Thoracic aorta (tissue), 2 donors: ENCODE measurements at places on chromosomes 7 and 10. TPM values are rescaled to one million over a fixed set of nuclear protein-coding genes. Genes with fewer than 3 reads are reported as not detected.

Gene GRID2IP
- 0.35 TPM for total RNA-seq

Gene ZNF862
- total RNA-seq: 17.3 TPM

- no peak for DNase-seq
- no peaks in the 10 kb centered on the region for H3K4me1 ChIP-seq
- no peaks in the 10 kb centered on the region for H3K27me3 ChIP-seq
- H3K27ac ChIP-seq: no peak overlapping the region
- H3K36me3 ChIP-seq: no peaks in the 10 kb centered on the region
- no peak overlapping the region for H3K4me3 ChIP-seq
Measured at GRCh38 chr7:140990193-140990962, 24.4 kb downstream of the MRPS33 start.

GRCh38 chr7:35505066-35505465 is 189.9 kb downstream of the HERPUD2 start:
- no peak overlapping the region for H3K27ac ChIP-seq
- no peak overlapping the region for H3K4me3 ChIP-seq
- DNase-seq: no peak
- no peaks in the 10 kb centered on the region for H3K4me1 ChIP-seq

DNA sequence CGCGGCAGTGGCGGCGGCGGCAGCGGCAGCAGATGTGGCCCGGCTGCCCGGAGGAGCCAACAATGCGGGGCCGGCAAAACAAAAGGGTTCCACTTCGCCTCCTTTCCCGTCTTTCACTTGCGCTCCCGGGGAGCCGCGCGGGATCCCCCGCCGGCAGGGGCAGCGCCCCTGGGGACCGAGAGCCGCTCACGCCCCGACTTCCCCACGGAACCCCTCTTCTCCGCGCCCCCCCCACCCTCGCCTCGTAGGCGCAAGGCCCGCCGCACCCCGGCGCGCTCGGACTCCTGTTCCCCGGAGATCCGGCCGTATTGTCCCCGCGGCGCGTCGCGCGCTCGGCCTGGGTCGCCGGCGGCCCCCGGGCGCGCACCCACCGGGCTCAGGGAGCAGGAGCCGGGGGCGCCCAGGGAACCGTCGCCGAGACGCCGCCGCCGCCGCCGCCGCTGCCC is 854 bp downstream of the CTBP2 start:
- no peak for DNase-seq
- H3K36me3 ChIP-seq: no peaks in the 10 kb centered on the region

DNA sequence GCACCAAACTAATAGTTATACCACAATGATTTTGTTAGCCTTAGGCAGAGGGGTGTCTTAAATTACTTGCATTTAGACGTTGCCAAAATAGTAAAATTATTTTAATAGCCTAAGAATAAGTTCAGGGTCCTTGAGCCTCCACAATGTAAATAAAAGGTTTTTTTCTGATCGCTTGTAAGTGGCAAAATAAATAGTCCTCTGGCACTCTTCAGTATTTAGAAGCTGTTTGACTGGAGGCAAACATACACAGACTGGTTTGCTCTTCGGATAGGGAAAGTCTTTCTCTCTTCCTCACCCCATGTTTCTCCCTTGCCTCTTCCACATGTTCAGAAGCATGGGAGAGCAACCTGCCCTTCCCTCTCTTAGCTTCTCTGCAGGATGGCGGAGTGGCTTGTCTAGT is 49.5 kb upstream of the FAM180A start:
- peak overlapping the region; percentile 94 for H3K27ac ChIP-seq
- H3K4me3 ChIP-seq: no peak overlapping the region
- no peaks in the 10 kb centered on the region for H3K27me3 ChIP-seq
- peaks cover 52% of the 10 kb centered on the region for H3K4me1 ChIP-seq
- DNase-seq: no peak

DNA sequence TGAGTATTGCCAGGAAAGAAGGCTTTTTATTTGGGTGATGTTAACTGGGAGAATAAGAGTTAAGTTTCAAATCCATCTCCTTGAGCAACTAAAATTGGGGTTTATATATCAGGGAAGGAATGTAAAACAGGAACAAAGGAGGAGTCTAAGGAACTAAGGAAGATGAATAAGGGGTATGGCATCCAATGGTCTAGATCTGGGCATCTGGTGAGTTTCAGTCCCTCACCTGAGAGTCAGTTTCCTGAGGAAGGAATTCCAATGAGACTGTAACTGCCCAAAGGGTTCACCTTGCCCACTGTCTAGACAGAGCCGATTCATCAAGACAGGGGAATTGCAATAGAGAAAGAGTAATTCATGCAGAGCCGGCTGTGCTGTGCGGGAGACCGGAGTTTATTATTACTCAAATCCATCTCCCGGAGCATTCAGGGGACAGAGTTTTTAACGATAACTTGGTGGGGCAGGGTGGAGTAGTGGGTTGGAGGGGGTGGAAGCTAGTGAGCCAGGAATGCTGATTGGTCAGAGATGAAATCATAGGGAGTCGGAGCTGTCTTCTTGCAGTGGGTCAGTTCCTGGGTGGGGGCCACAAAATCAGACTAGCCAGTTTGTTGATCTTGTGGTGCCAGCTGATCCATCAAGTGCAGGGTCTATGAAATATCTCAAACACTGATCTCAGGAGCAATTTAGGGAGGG is 188.3 kb upstream of the STK17A start:
- no peaks in the 10 kb centered on the region for H3K36me3 ChIP-seq
- H3K4me1 ChIP-seq: no peaks in the 10 kb centered on the region
- DNase-seq: no peak

Gene IDI2
- total RNA-seq: not detected

Gene ERVW-1
- total RNA-seq: not detected

GRCh38 chr7:51121931-51122425 is 194.6 kb downstream of the COBL start:
- DNase-seq: no peak
- H3K27ac ChIP-seq: no peak overlapping the region
- no peaks in the 10 kb centered on the region for H3K36me3 ChIP-seq
